ENCODE measurements at places on chromosomes 7 and 10. TPM values are rescaled to one million over a fixed set of nuclear protein-coding genes. Genes with fewer than 3 reads are reported as not detected.

DNA sequence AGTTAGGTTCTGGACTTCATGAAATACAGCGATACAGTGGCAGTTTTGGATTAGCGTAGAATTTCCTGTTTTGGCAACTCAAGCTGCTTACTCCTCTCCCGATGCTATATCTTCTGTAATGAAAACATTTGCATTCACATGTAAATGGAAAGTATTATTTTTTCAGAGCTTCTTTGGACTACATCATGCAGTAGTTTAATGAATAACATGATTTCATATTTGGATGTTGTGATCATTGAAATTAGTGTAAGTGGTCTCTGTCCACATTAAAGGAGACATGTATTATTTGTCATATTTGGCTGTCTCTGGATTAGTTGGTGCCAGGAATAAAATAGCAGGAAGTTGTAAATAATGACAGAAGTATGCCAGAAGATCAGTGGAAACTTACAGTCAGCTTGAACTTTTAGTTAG is 331.6 kb downstream of the GFRA1 start:
- DNase-seq: no peak

GRCh38 chr10:128125416-128125943 is 743 bp downstream of the MKI67 start:
- DNase-seq: no peak

- no peak for DNase-seq
These were observed 42.6 kb downstream of the UNC5B start for GRCh38 chr10:71254834-71255549.

- no peak for DNase-seq
These were observed 30.8 kb downstream of the KCNH2 start for GRCh38 chr7:150947241-150947745.

- DNase-seq: no peak
These were observed 737.4 kb downstream of the TNS3 start for GRCh38 chr7:46844486-46844885.

DNA sequence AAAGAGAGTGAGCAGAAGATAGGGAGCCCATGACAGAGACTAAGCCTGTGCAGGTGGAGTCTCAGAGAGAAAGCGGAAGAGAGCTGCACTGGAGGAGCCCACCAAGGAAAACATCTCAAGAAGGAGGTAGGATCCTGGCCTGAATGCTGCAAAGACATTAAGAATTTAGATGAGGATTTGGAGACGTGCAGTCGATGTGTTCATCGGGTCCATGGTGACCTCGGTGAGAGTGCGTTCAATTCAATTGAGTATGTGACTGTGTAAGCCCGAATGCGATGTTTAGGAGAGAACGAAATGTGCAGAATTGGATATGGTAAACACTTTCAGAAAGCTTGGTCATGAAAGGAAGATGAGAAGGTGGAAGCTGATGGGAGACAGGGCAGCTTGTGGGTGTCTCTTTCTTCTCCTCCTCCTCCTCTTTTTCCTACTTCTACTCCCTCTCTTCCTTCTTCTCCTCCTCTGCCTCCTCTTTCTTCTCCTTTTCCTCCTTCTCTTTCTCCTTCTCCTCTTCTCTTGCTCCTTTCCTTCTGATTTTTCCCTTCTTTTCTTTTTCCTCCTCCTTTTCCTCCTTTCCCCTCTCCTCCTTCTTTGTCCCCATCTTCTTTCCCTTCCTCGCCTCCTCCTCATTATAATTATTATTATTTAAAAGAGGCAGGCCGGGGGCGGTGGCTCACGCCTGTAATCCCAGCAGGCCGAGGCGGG is 276.0 kb downstream of the RPS24 start:
- DNase-seq: no peak

DNA sequence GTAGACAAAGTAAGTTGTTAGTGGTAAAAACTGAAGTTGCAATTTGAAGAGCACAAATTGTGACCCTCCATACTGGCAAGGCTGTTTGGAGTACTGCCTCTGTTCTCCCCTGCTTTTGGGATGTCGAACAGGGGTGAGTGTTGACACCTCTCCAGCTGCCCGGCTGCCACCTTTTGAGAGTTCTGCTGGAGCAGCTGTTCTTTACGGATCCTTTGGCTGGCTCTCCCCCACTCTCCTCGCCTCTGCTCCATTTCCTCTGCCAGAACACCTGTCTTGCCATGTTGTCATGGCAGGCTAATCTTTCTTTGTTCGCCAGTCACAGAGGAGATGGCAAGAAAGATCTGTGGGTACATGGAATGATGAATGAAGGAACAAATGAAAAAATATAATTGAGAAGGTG is 34.9 kb downstream of the INSYN2A start:
- DNase-seq: no peak

DNA sequence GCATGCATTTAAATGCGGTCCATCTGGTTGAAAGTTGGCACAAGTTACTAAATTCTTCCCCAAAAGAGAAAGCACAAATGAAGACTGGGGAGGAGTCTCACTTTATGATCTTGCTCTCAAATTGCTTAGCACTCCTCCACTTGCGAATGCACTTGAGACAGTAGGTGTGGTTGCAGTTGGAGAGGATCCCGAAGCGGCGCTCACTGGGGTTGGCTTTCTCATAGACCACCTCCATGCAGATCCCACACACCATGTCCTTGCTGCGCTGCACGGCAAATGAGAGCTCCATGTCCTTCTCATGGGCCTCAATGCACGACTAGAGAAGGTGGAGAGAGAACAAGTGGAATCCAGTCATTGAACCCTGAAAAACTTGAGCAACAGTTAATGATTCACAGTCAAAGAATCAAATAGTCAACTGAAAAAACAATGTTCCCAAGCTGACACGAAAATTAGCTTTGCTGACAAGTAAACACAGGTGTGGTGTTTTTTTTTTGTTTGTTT is 22.7 kb downstream of the MKRN1 start:
- no peak for DNase-seq

- no peak for DNase-seq
These were observed 72.6 kb downstream of the SHH start for GRCh38 chr7:155739538-155740143.

GRCh38 chr10:101506829-101507661 is 81.0 kb downstream of the POLL start:
- no peak for DNase-seq

DNA sequence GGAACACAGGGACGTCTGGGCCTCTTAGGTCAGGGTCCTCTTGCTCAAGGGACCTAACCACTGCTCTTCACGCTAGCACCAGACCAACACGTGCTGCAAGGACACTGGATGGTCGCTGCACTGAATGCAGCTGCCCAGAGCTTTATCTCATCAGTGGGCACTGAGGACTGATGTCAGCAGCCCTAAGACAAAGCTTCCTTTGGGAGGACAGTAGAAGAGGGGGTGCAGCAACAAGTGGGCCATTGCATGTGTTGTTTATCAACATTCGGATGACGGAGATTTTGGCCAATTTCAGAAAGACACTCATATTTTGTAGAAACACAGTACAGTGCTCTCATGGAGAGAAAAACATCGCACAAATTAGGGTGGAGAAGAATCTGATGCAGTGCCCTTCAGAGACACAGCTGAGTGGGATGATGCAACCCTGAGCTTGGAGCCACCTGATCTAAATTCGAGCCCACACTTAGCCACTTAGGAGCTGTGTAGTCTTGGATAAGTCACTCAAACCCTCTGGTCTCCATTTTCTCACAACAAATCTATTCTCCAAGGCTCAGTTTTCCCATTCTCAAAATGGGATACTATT is 1.7 kb downstream of the OPALIN start:
- peak; percentile 30 for DNase-seq

GRCh38 chr7:107173191-107173590 is 4.4 kb downstream of the HBP1 start:
- DNase-seq: no peak

DNA sequence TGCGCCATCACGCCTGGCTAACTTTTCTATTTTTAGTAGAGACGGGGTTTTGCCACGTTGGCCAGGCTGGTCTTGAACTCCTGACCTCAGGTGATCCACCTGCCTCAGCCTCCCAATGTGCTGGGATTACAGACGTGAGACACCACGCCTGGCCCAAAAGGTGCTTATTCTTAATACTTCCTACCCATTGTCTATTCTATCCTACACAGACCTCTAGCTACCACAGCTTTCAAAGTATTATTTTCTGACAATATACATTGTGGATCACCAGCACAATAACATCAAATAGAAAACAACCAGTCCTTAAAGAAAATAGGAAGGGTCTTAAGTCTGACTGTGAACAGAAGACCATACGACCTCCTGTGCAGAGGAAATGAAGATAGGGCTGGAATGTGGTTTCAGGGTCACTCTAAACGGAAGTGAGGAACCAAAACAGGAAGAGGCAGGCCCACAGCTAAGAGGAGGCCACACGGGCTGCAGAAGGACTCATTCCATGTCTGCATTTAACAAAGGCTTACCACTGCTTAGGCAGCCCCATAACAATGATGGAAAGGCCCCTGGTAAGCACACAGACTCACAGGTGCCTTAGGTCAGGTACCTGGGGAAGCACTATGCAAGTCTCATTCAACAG is 115.2 kb downstream of the ZFAND4 start:
- DNase-seq: no peak

- no peak for DNase-seq
These were observed 23.5 kb downstream of the FBXW4 start for GRCh38 chr10:101671453-101671852.

- DNase-seq: no peak
These were observed 245.6 kb upstream of the PITRM1 start for GRCh38 chr10:3418041-3418754.

DNA sequence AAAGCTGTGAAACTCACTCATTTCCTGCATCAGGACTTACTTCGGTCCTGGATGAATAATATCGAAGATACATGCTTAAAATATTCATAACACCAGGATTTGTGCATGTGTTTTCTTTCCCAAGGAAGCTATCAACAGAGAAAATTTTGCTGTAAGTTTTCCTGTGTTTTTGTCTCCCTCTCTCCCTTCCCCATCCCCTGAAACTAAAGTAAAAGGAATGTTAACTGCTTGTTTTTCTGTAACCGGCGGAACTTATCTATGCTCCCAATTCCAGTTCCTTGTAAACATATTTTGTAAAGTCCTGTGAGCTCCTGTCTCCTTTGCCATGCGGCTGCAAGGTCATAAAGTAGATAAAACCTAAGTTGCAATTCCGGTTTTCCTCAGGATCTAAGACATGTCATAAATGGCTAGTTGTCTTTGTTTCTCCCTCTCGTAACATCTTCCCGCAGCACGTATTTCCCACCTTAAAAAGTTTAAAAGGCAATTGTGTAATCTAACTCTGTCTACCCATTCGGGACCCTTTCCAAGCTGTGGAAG is 79.0 kb upstream of the POM121L12 start:
- no peak for DNase-seq

GRCh38 chr7:29588900-29589696 is 25.5 kb downstream of the PRR15 start:
- DNase-seq: no peak

DNA sequence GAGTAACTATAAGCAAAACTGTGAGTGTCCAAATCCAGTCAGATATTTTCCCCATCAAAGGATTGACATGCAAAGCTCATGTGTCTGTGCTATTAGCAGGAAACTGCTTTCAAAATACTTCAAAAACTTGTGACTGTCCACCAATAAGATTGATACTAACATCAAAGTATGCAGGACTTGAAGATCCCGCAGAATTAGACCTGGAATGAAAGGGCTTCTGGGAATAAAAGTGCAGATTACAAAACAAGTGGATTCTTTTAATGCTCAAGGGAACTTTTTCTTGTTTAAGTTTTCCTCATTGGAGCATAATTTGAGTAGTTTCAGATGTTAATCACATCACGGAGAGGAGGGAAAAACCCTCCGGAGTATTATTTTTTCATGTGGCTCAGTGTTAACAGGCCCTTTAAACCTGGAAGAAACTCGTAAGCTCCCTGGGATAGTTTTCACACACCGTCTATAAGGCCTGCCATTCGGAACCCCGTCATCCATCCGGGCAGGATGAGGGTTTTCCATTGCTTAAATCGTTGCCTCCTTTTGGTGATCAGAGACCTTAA is 33.9 kb upstream of the MKX start:
- DNase-seq: no peak

- no peak for DNase-seq
These were observed 32.0 kb downstream of the NPVF start for GRCh38 chr7:25196132-25196896.

- no peak for DNase-seq
These were observed 28.5 kb downstream of the CCNY start for GRCh38 chr10:35364808-35365207.

DNA sequence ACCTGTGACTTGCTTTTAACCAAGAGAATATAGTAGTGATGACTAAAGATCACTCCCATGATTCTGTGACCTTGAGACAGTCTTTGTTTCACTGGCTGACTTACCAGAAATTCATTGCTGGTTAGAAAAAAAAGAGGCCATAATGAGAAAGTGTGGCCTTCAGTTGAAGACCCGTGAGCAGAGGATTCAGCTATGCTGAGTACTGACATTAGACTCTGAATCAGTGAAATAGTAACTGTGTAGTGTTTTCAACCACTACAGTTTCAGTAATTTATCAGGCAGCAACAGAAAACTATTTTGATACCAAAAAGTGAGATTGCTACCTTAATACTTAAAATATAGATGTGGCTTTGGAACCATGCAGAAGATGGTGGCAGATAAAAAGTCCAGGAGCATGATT is 298.0 kb upstream of the KCND2 start:
- no peak for DNase-seq

GRCh38 chr7:3517344-3517743 is 216.3 kb downstream of the SDK1 start:
- no peak for DNase-seq

DNA sequence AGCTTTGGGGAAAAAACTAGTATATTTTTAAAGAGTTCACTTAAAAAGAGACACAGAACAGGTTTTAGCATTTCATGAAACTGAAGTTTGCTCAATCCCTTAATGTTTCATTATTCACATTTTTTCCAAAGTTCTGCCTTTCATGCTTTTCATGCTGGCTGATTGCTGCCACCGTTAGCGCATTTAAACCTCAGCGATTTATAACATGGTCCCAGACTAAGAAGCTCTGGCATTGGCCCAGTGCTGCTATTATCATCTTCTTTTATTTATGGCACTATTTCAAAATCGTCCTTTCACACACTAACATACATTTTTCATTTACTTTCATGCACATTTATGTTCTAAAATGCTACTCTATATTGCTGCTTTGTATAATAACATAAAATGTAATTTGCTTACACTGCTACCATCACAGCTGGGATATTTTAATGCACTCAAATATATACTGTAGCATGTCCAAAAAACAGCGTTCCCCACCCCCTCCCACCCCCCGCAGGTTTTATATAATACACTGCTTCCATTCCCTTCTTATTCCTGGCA is 141.9 kb downstream of the MPP7 start:
- no peak for DNase-seq

GRCh38 chr10:58772758-58773157 is 260.1 kb downstream of the BICC1 start:
- DNase-seq: no peak

WNT16 gene
- total RNA-seq: 1.2 TPM

HOXA10 gene
- not detected for total RNA-seq

ZNF800 gene
- total RNA-seq: 51.0 TPM

HABP2 gene
- total RNA-seq: 0.31 TPM

PRSS37 gene
- not detected for total RNA-seq

C10orf105 gene
- total RNA-seq: under 0.01 TPM

KCND2 gene
- total RNA-seq: 51.5 TPM

Data from occipital lobe (tissue), 3 donors.